KBM-7 (cell line): ENCODE measurements at places on chromosomes 3 and 15.
A peak's percentile ranks its signal among the peaks of the same experiment; 100 is the strongest.

DNA sequence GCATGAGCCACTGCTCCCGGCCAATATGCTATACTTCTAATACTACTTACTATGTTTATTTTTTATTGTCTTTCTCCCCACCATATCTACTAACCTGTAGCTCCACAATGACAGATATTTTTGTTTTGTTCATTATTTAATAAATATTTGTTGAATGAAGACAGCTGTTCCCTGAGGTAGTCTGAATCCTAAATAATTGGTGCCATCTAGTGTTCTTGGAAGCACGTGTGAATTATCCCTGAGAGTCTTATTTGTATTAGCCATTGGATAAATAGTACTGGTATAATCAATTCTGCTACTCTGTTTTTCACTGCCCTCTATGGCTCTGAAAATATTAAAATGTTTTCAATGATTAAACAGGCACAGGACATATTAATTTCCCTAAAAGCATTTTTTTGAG, 5.6 kb upstream of the APPL1 start:
- peak; percentile 8 for DNase-seq

DNA sequence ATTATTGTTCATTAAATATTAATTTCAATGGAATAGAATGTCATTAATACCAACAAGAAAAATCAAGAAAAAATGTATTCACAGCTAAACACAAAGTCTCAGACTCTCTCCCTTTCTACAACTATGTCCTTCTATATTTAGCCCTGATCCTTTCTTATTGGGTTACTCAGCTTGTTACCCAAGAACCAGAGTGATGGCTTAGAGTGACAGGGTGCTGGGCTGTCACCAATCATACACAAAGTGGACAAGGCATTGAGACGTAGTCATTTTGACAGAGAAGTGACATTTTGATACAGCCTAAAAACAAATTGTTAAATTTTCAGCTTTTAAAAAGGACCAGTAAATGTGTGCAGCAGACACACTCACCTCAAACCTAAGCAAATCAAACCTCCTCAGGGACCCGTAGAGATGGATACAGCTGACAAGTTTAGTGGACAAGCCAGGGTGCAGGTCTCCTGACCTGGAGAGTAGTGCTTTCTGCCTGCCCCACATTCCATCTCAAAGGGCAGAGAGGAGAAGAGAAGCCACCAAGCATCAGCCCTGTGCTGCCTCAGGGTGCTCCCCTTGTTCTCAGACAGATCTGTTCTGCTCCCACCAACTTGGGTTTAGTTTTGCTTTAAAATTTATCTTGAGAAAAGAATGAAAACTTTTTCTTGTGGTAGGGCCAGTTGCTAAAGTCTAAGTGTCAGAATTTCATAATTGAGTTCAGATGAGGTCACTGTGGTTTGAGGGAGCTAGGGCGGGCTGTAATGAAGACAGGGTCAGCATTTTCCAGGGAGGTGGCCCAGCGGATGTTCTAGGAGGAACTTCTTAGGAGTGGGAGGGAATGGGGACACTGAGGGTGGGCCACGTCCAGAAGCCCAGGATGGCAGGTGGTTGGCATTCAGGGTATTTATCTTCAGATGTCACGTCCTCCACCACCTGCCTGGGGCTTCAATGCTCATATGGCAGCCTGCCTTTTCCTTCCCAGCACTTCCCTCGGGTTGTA, 136.5 kb upstream of the TBL1XR1 start:
- peak; percentile 59 for DNase-seq

DNA sequence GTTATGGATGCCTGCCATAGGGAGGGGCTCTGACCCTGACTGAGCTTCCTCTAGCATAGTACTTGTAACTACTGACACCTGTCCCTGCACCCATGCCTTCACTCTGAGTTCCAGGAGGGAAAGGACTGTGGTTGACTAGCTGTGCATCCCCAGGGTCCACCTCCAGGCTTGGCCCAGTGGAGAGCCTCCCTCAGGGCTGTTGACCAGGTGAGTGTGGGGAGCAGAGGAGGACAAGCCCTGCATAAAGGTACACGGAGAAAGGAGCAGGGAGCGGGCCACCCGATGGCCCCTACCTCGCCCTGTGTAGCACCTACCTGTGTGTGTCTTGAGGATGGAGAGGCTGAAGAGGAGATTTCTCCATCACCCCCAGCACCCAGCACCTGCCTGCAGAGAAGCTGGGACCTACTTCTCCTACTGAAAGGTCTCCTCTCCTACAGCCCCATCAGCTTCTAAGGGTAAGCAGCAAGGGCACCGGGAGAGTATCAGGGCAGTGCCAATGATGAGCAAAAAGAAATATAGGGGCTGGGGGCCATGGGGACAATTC, 6.7 kb upstream of the LTF start:
- DNase-seq: no peak

DNA sequence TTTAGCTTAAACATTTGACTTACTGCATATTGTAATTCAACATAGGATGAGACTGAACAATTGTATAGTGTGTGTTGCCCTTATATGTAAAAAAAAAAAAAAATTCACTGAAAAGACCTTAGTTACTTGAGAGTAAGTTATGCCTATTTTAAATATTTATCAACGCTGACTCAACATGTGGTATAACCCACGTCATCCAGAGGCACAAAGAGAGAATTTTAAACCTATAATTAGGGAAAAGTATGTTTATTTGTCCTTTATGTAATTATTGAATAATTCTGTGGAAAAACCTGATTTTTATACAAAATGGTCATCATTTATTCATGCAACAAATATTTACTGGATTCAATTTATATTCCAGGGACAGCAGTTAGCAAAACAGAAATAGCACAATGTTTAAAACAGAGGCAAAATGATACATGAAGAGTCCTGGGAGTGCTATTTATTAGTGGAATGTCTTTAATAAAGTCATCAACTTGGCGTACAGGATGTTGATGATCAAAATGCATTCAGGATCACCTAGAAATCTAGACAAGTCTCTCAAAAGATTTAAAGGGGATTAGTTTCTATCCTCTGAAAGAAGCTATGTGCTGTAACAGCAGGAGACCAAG, 223.7 kb downstream of the PCCB start:
- DNase-seq: no peak

DNA sequence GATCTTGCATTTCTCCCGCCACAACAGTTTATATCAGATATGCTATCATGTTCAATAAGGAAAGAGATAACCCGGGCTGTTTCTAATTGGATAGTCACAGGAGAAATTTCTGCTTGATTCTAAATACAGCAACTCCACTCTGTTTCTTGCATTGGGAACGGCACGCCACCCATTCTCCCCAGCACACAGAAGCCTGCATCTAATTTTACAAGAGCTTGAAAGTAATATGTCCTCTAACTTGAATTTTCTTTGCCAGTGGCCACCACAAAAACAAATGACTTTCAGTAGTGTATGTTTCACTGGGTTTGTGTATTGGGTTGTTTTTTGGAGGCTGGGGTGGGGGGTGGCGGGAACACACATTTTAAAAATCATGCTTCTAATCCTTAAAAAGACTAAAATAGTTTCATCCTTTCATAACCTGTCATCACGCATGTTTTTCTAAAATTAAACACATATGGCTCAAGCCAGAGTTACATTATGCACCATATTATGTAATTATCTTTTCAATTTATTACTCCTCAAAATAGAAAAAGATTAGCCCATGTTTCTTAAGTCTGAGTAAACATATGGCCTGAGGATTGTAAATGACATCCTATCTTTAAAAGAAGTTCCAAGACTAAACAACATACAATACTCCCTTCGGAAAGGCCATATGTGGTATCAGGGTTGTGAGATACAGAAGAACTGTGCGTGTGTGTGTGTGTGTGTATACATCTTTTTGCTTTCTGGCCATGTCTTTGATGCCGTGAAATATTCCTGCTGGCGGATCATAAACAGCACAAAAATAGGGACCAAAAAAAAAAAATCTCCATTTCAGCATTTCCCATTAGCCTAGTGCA, 176.3 kb downstream of the FOXP1 start:
- no peak for DNase-seq

DNA sequence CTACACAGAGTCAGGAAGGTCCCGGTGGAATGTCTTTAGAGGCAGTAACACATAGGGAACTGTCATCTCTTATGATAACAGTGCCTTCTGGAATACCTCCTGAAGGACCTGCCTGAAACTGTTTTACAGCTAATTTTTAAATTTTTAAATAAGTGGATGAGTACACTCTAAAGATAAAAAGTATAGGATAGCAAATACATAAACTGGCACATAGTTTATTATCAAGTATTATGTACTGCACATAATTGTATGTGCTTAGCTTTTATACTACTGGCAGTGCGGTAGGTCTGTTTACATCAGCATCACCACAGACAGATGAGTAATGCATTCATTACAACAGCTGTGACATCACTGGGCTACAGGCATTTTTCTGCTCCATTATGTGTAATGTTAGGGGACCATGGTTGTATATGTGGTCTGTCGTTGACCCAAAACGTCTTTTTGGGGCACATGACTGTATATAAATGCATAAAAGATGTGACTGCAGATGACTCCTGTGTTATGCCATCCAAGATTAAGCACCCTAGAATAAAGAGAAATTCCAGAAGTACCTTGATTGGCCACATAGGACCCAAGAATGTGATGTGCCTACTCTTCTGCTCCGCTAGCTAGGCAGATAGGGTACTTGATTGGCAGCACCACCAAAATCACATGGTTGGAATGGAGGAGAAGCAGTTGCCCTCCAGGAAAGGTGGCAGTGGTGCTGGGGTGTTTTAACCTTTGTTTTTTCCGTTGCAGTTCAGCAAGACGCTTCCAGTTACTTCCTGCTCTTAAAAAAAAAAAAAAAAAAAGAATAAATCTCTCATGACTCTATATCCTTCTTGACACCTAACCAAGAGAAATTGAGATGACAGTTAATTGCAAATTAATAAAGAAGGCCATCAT, 3.3 kb downstream of the VPS8 start:
- no peak for DNase-seq

- DNase-seq: no peak
These were observed 287.8 kb upstream of the WNT5A start for GRCh38 chr3:55774856-55775255.

GRCh38 chr3:197019535-197019934, 10.1 kb downstream of the MELTF start:
- DNase-seq: no peak

DNA sequence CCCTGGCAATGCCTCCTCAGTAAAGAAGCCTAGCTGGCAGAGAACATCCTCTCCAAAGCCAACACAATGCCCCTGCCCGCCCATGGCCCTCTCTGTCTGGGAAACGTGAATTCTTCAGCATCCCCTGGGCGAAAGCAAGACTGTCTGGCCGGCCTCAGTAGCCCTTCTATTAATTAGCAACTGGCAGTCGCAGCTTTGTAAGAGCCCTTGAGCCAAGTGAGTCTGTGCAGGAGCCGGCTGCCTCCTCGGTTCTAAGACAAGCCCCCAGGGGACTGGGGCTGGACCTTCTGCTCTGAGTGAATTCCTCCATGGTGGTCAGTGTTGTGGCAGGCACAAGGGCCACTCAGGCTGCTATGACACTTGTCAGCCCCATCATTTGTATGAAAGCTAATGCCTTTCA, 7.4 kb downstream of the HCN4 start:
- DNase-seq: no peak

DNA sequence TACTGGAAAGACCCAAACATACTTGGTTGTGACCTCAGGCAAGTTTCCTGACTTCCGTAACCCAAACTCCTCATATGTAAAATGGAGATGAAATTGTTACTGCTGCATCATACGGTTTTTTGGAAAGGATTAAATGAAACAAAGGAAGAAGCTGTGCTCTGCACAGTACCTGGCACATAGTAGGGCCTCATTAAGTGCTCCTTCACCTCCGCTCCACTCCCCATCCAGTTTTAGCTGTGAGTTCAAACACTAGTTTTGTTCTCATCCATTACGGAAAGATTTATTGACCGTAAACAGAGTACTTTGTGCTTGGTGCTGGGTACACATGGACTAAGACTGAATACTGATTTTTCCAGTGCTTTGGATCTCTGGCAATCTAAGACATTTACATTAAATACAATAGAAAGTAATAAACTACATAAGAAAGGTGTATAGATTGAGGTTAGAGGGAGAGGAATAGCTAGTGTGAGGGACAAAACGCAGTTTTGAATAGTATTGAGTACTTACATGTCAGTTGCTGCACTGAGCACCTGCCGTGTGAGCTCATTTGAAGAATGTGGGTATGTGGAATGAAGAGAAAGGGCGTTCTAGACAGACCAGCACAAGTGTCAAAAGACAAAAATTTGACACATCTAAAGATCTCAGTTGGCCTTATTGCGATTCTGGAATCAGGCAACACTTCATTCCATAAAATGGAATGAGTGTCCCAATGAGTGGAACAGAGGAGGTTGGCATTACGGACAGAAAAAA, 594 bp upstream of the ICE2 start:
- no peak for DNase-seq

DNA sequence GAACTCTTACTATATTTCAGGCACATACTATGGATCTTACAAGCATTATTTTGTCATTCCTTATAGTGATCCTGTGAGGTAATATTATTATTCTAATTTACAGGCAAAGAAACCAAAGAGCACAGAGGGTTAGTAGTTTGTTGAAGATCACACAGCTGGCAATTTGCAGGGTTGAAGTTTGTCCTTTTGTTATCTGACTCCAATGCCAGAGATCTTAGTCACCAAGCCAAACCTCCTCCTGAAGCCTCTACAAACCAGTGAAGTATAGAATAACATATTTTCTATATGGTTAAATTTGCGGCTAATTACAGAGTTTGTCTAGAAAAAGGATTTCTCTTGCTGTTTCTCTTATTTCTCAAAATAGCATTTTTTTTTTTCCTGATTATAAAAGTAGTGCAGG, 11.2 kb downstream of the ISLR2 start:
- no peak for DNase-seq

- no peak for DNase-seq
These were observed 91.1 kb upstream of the KLF13 start for GRCh38 chr15:31235311-31236183.

GRCh38 chr3:170488802-170489201, 70.1 kb downstream of the CLDN11 start:
- no peak for DNase-seq

DNA sequence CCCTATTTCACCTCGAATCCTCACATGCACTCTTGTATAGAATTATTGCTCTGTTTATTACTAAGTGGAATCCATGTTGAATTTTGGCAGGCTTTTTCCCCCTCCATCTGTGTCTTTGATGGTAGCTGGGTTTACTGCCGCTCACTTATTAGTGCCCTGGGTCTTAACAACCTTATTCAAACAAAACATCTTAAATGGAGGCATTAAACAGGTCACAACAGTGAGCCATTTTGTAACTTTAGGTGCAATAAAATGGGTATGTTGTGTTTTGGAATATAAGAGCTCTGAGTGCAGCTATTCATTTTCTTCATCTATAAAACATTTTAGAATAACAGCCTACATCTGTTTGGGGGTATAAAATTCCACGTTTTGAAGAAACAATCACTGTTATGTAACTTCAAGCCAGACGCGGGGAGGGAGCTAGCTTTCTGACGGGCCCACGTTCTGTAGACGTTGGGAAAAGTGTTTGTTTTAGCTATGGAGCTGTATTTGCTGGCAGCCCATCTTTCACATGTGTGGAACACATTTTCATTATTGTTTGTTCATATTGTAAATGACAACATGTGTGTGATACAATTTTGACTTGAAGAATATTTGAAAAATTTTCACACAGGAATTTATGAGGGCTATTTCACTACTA, 122.0 kb downstream of the SLC25A26 start:
- DNase-seq: no peak

- no peak for DNase-seq
These were observed 156.9 kb upstream of the EIF1B start for GRCh38 chr3:40152482-40153133.
